ENCODE measurements at places on chromosomes 5 and 9. TPM values are rescaled to one million over a fixed set of nuclear protein-coding genes. Genes with fewer than 3 reads are reported as not detected.

Gene HSPB3
- total RNA-seq = 6.1 TPM

Gene ACTBL2
- total RNA-seq = 0.97 TPM

Gene ISCA1
- 45.3 TPM for total RNA-seq

DNA sequence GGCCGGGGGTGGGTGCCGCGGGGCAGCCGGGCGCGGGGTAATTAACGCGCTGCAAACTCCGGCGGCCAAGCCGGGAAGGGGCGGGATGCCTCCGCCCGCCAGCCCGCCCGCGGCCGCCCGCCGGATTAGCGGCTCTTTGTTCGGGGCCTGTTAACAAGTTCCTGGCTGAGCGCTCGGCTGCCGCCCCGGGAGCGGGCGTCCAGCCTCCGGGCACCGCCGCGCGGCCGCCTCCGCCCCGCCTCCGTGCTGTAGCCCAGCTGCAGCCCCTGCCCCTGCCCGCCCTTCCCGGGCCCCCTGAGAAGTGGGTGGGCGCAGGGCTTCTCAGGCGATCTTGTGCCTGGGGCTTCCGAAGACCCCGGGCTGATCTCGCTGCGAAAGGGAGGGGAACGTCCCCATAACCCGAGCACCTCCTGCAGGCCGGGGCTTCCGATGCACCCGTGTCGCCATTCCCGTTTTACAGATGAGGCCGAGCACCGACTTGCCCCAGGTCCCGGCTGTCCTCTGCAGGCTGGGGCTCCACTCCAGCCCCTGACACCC, 7.5 kb downstream of the UNC5A start:
- DNase-seq = peak; percentile 8

Gene STXBP1
- 19.9 TPM for total RNA-seq

Gene SLC46A2
- total RNA-seq = not detected

Gene MYMK
- total RNA-seq = not detected

Gene GLDC
- total RNA-seq = 0.32 TPM

DNA sequence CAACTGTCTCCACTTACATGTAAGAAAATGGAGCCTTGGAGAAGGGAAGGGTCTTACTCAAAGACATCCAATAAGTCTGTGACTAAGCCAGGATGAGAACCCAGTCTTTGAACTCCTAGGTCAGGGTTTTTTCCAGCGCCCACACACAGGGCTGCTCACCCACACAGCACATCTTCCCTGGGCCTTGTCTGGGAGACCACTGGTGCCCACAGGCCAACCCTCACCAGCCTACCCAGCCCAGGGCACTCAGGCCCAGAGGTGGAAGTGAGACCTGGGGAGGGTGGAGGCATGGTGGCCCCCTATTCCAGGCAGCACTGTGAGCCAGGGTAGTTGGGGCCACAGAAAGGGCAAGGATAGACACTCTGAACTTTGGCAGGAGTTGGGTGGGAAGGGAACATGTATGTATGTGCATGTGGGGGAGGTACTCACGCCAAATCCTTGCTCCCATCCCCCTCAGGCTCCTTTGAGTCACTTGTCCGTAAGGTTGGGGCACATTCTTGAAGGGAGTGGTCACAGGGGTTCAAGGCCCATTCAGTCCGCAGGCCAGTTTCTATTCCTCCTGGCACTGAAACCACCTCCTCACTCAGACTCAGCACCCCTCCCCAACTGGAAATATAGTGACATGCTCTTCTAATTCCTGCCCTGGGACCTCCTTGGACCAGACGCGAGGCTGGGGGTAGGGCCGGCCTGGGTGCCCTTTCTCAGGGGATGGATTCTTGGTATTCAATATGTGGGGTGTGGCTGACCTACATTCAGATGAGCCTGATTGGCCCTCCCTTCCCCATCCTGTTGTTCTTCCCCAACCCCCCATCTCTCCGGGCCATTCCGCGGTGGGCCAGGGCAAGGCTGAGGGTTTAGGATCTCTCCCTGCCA, 2.9 kb upstream of the SLC4A9 start:
- no peak for DNase-seq

DNA sequence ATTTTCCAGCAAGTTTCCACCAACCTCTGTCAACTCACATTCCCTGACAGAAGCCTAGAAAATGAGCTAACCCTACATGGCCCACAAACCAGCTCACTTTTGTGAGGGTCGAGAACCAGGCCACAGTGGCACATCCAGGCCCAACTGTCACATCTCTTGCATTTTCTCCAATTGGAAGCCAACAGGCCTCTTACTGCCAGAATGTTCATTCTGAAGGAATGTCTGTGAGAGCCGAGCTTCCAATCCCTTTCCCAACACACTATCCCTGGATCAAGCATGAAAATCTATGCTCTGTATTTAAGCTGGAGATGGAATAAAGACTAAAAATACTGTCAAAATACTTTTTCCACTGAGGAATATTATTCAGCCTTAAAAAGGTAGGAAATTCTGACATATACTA, 20.0 kb downstream of the MARCHF3 start:
- DNase-seq = no peak

DNA sequence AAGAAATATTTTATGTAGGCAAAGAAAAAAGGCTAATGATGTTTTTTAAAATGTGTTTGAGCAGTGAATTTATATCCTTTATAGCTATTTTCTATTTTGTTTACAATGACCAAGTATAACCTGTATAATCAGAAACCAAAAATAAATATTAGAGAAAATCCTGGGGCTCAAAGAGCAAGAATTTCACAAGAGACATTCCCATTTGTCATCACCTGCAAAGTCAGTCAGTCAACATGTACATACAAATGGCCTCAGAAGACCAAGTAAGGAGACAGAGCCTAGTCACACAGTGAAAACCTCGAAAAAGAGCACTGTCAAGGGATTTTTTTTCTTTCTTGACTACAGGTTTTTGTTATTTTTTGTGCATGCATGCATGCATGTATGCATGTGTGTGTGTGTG, 231.4 kb downstream of the GLIS3 start:
- DNase-seq = no peak

Gene SPINK7
- total RNA-seq = not detected

Gene CRB2
- total RNA-seq = under 0.01 TPM

All from fibroblast of villous mesenchyme (primary cell).